AG10803 (cell line): ENCODE measurements at places on chromosomes 5 and 9.

GRCh38 chr9:120676767-120677402, 37.4 kb downstream of the MEGF9 start:
- DNase-seq: no peak

GRCh38 chr9:129803676-129804060, 684 bp downstream of the TOR1B start:
- DNase-seq: no peak

GRCh38 chr5:177443144-177443983, 3.2 kb upstream of the PRR7 start:
- DNase-seq: no peak

DNA sequence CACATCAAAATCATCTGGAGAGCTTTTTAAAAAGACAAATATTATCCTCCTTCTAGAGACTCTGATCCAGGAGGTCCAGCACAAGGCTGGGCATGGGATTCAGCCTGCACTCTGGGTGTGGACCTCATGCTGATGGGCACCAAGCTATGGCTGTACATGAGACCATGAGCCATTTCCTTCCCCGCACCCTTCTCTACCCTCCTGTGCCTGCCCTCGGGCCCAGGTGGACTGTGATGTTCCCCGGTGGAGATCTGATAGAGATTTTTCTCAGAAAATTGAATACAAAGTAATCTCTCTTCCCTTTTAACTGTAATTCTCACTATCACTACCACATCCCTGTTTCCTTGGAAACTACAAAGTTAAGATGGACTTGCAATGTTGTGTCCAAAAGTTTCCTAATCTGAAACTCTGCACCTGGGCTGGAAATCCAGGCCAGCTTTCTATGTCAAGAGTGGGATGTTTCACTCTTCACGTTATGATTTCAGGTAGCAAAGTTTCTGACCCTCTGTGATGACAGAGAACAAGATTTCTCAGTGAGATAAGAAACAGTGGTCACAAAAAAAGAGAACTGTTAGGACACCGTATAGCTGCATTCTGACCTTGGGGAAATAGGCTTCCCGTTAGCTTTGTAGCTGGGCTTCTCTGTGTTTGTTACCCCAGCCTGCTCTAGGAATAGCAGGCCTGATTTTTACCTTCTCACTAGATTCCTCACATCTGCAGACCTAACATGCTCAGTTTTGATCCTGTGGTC, 11.5 kb downstream of the SFXN1 start:
- no peak for DNase-seq

DNA sequence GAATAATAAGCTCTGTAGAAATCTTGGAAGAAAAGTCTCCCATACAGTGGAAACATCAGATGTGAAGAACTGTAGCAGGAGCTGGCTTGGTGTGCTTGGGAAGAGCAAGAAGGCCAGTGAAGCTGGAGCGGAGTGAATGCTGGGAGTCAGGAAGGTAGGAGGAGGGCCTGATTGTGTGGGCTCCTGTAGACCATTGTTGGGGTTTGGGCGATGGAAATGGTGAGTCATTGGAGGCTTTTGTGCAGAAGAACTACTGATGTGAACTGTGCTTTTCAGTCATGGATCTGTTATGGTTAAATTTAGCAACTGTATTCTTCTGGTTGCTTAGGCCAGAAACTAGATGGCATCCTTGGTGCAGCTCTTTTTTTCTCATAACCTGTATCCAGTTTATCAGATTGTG, 2.3 kb downstream of the ICE1 start:
- no peak for DNase-seq

DNA sequence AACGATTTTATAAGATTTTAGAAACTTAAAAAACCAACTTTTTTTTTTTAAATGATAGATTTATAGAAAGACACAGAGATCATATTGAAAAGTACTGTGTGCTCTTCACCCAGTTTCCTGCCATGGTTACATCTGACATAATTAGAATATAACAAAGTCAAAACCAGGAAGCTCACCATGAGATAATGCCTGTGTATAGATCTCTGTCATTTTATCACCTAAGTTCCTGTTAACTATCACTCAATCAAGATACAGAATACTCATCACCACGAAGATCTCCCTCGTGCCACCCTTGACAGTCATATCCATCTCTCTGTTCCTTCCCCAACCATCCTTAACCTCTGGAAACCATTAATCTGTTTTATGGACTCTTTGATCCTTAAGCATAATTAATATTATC, 39.1 kb downstream of the POC5 start:
- no peak for DNase-seq
